ENCODE measurements at places on chromosomes 16 and 17. TPM values are rescaled to one million over a fixed set of nuclear protein-coding genes. Genes with fewer than 3 reads are reported as not detected.
A peak's percentile ranks its signal among the peaks of the same experiment; 100 is the strongest.

GRCh38 chr17:6654841-6655731 is 3.5 kb downstream of the C17orf100 start:
- peak overlapping the region; percentile 92 for H3K4me3 ChIP-seq
- H3K36me3 ChIP-seq = peaks cover 5% of the 10 kb centered on the region
- H3K27ac ChIP-seq = no peak overlapping the region
- peaks cover 19% of the 10 kb centered on the region for H3K4me1 ChIP-seq
- peak; percentile 51 for DNase-seq

DNA sequence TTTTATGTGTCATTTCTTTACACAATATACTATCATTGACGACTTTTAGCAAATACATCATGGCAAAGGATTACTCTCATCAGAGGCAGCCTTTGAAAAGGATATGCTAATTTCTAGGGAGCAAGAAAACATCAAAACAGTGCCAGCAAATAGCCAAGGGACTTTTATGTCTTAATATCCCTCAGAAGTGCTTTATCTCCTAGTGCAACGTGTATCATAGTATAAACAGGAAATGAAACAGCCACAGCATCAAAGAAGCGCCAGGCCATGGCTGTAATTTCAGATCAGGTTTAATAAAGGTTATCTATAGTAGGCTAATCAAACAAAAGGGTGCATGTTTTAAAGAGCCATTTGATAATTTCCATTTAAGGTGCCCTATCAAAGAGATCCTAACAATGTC is 159.9 kb downstream of the AXIN2 start:
- no peaks in the 10 kb centered on the region for H3K27me3 ChIP-seq
- no peak for DNase-seq
- H3K4me3 ChIP-seq = no peak overlapping the region
- H3K4me1 ChIP-seq = peaks cover 9% of the 10 kb centered on the region
- H3K36me3 ChIP-seq = no peaks in the 10 kb centered on the region

- DNase-seq = no peak
- H3K4me1 ChIP-seq = no peaks in the 10 kb centered on the region
- no peaks in the 10 kb centered on the region for H3K27me3 ChIP-seq
- no peak overlapping the region for H3K27ac ChIP-seq
- H3K36me3 ChIP-seq = no peaks in the 10 kb centered on the region
- H3K4me3 ChIP-seq = no peak overlapping the region
Observed at GRCh38 chr17:51365090-51365489, 104.7 kb downstream of the UTP18 start.

DNA sequence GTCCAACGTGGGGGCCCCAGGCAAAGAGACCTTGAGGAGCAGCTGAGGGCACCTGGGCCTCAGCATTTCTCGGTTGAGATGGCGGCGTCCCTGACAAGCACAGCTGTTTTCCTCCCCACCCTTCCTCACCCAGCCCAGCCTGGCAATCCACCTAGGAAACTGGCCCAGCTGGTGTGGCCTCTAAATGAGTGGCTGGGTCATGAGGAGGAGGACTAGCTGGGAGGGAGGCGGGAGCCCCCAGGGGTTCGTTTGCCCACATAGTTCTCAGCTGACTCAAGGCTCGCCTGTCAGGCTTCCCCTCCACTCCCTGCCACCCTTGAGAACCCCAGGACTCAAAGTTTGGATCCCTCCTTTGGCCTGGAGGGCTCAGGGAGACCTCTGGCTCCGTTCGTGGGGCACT is 5.9 kb downstream of the RNF222 start:
- no peak for DNase-seq
- H3K27me3 ChIP-seq = peaks cover 2% of the 10 kb centered on the region
- no peak overlapping the region for H3K27ac ChIP-seq
- no peaks in the 10 kb centered on the region for H3K36me3 ChIP-seq
- no peaks in the 10 kb centered on the region for H3K4me1 ChIP-seq

- H3K4me3 ChIP-seq = no peak overlapping the region
- peaks cover 42% of the 10 kb centered on the region for H3K4me1 ChIP-seq
- H3K27me3 ChIP-seq = peaks cover 11% of the 10 kb centered on the region
- H3K27ac ChIP-seq = peak overlapping the region; percentile 48
- DNase-seq = peak; percentile 59
Observed at GRCh38 chr17:76683011-76683755, 27.6 kb downstream of the MXRA7 start.

- H3K4me1 ChIP-seq = peaks cover 17% of the 10 kb centered on the region
- peaks cover 2% of the 10 kb centered on the region for H3K27me3 ChIP-seq
- peaks cover 5% of the 10 kb centered on the region for H3K36me3 ChIP-seq
- H3K4me3 ChIP-seq = no peak overlapping the region
Observed at GRCh38 chr17:78742901-78743300, 39.2 kb downstream of the CYTH1 start.

DNA sequence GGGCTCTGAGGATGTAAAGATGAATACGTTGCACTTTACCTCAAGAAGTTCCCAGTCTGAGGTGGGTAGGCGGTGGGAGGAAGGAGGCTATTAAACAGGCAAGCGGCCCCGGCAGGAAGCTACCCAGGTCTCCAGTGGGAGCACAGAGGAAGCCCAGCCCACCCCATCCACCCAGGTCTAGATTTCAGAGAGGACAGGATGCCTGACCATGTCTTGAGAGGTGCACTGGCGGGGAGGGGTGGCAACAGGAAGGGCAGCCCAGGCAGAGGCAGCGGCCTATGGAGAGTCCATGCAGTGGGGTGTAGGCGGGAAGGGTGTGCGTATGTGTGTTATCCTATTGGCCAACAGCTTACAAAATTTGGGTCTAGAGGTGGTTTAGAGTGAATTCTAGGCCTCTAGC is 13.9 kb downstream of the SARM1 start:
- H3K4me3 ChIP-seq = no peak overlapping the region
- H3K4me1 ChIP-seq = peaks cover 13% of the 10 kb centered on the region
- H3K27ac ChIP-seq = no peak overlapping the region
- H3K36me3 ChIP-seq = peaks cover 30% of the 10 kb centered on the region
- peaks cover 21% of the 10 kb centered on the region for H3K27me3 ChIP-seq

DNA sequence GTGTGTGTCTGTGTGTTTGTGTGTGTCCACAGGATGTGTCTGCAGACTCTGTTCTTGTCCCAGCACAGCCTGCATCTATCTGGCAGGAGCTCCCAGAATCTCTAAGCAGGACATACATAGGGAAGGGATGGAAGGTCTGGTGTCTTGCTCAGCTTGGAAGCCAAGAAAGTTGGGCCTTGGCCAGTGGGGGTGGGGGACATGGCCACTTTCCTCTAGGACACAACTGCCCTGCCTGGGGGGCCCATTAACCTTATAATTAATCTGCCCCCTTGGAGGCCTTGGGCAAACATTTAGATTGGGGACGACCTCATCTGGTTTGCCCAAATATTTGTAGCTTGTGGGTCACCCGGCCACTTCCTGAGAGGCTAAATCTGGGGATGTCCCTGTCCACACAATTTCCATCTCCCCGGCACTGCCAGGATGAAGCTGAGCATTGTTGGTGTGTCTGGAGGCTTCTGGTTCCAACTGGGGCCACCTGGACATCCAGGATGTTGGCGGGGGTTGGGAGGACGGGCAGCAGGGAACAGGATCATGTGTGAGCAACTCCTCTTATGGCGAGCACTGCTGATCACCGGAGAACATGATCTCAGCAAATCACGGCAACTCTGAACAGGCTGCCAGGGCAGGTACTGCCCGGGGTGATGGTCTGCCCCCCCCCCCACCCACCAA is 17.2 kb upstream of the FOXF1 start:
- peaks cover 8% of the 10 kb centered on the region for H3K36me3 ChIP-seq
- H3K4me3 ChIP-seq = no peak overlapping the region
- H3K4me1 ChIP-seq = no peaks in the 10 kb centered on the region
- no peak for DNase-seq

DNA sequence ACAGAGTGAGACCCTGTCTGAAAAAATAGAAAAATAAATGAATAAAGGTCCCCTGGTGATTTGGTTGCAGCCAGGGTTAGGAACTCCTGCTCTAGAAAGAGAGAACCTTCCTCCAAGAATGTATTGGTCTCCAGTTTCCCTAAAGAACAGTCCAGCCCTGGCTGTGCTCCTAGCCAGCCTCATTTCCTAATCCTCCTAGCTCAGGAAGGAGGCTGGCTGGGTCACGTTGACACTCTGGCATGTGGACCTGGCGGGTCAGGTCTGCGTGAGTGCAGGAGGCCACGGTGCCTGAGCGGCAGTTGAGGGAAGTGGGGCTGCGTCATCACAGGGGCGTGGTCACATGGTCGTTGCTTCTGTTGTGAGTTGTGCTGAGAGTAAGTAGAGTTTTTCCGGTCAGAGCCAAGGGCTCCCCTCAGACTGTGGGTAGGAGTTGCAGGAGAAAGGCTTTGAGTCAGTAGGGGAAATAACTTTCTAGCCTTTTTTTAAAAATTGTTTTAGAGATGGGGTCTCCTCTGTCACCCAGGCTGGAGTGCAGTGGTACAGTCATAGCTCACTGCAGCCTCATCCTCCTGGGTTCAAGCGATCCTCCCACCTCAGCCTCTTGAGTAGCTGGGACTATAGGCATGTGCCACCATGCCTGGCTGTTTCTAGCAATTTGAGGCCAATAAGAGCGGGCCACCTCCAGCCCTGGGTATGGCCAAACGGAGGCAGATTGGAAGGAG is 194.0 kb upstream of the CIBAR2 start:
- no peak overlapping the region for H3K27ac ChIP-seq
- H3K4me1 ChIP-seq = peaks cover 35% of the 10 kb centered on the region
- no peak overlapping the region for H3K4me3 ChIP-seq

VTN gene
- total RNA-seq = 0.25 TPM

PRAC1 gene
- not detected for total RNA-seq

WNT9B gene
- total RNA-seq = not detected

FOXO3B gene
- 31.4 TPM for total RNA-seq

SKAP1 gene
- not detected for total RNA-seq
